ENCODE measurements at places on chromosomes 1 and 21.
A peak's percentile ranks its signal among the peaks of the same experiment; 100 is the strongest.

GRCh38 chr1:55618199-55618598 lies 403.0 kb upstream of the USP24 start:
- no peak for DNase-seq

DNA sequence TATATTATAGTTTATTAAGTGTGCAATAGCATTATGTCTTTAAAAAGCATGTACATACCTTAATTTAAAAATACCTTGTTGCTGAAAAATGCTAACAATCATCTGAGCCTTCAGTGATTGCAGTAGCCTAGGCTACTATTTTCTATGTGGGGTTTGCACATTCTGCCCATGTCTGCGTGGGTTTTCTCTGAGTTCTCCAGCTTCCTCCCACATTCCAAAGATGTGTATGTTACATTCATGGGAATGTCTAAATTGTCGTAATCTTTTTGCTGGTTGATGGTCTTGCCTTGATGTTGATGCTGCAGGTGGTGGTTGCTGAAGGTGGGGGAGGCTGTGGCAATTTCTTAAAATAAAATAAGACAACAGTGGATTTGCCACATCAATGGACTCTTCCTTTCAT lies 12.5 kb downstream of the AADACL3 start:
- DNase-seq: no peak

- no peak for DNase-seq
Measured at GRCh38 chr21:39077876-39078275, 105.4 kb downstream of the PSMG1 start.

DNA sequence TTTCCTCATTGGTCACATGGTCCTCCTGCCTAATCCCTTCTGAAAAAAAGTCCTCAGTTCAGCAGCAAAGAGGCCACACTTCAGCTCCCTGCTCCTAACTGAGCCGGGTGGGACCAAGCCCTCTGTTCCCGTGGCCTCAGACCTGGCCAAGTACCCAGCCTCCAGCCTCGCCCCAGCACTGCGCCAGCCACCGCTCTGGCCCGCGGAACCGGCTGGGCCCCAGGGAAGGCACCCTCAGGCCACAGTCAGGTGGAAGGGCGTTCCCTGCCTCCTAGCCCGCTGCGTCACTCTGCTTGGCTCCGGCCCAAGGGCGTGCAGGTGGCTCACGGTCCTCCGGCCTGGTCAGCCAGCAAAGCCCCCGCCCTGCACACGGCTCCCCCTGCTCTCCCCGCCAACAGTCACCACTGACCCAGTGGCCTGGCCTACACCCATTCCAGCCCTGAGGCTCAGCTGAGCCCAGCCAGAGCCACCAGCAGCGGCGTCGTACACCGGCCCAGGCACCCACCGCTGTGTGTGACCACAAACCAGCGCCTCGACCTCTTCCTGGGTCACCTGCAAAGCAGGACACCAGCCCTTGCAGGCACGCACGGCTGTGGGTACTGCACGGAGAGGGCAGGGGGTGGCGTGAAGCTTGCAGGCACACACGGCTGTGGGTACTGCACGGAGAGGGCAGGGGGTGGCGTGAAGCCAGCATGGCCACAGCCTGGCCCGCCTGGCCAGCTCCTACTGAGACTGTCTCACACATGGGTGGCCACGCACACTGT lies 19.4 kb downstream of the NADK start:
- DNase-seq: no peak

GRCh38 chr1:70358921-70359564 lies 4.5 kb upstream of the ANKRD13C start:
- DNase-seq: no peak

GRCh38 chr1:95685081-95685480 lies 451.1 kb downstream of the RWDD3 start:
- no peak for DNase-seq

- DNase-seq: no peak
Measured at GRCh38 chr1:40755067-40755466, 28.5 kb upstream of the KCNQ4 start.

GRCh38 chr1:31663622-31664452 lies 19.2 kb upstream of the PEF1 start:
- DNase-seq: peak; percentile 82

- no peak for DNase-seq
Measured at GRCh38 chr1:206568779-206569352, 43.4 kb downstream of the EIF2D start.

GRCh38 chr1:90850898-90851710 lies 134.0 kb upstream of the BARHL2 start:
- DNase-seq: peak; percentile 87

Data from GM23338 (cell line).